ENCODE measurements at places on chromosomes 2 and 18.

- no peak for DNase-seq
Measured at GRCh38 chr2:88038263-88039105, 17.1 kb downstream of the KRCC1 start.

- no peak for DNase-seq
Measured at GRCh38 chr2:157076526-157077161, 180.9 kb upstream of the GALNT5 start.

- no peak for DNase-seq
Measured at GRCh38 chr2:186617771-186618170, 27.9 kb downstream of the ITGAV start.

DNA sequence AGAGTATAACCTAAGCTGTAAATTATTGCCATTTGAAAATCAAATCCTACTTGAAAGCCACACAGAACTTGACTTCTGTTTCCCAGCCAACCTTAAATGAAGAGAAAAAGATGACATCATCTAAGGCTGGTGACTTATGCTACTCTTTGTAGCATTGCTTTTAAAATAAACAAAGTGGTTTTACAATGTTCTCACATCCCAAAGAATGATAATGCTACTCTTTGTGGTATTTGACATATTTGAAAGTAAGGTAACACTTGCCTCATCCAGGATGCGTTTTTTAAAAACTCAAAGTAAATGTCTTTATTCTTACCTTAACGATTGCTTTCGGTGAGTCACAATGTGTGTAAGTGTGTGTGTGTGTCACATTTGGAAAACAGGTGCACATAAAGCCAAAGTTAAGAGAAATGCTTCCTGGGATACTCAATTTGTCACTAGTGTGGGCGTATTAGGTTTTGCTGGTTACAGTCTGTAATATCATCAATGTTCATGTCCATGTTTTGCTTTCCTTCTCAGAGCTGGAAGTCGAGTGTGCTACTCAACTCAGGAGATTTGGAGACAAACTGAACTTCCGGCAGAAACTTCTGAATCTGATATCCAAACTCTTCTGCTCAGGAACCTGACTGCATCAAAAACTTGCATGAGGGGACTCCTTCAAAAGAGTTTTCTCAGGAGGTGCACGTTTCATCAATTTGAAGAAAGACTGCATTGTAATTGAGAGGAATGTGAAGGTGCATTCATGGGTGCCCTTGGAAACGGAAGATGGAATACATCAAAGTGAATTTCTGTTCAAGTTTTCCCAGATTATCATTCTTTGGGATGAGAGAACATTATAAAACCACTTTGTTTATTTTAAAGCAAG, 2.6 kb downstream of the PMAIP1 start:
- DNase-seq: no peak

DNA sequence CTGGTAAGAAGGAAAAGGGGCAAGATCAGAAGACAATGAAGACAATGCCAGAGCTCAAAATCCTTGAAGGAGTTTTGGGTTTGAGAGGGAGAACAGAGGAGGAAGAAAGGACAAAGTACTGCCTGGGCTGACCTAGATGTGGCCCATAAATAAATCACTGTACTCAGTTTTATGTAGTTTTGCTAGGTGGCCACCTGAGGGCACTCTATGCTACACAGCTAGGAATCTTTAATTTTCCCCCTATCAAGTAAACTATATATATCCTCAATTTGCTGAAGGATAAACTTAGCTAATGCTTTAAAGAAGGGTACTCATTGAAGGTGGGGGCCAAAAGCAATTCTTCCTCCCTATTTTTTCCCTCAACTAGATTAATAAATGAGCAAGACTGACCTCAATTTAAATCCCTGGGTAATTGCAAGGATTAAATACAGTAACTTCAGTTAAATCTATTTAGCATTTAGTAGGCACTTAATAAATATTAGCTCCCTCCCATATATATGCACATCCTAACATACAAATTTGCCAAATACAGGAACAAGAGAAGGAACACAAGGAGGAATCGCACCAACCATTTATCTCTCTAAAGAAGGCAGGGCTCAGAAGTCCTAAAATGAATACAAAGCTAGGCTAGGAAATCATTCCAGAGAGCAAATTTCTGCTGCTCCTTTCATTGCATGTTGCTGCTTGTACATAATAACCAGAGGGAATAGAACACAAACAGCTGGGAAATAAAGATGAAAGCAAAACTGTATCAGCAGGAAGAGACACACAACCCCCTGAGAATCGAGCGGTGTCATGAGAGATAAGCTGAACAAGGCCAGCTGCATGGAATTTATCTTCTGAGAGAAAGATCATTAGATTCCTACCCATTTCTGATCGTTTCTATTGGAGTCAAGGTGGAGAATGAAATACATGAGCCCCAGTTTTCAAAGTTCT, 540.1 kb downstream of the NRXN1 start:
- peak; percentile 72 for DNase-seq

DNA sequence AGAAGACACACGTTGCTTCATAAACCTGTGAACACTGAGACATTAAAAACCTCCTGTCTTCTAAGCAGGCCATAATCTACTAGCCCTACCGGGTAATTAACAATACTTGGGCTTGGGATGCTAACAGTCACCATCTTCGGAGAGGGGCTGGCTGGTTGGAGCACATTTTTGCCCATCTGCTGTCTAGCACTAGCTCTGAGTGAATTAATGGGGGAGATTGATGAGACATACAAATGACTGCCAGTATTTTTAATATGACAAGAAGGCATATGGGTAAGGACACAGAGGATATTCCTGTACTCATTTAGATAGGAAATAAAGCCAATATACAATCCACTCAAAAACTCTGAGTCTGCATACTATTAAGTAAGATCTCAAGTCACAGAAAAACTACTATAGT, 651.6 kb upstream of the SOX11 start:
- no peak for DNase-seq

Measured in NCI-H2171 treated with DMSO at 0.1 percent for 48 hours (cell line).